Central memory CD8-positive, alpha-beta T cell (primary cell): ENCODE measurements at places on chromosomes 7 and 10.

DNA sequence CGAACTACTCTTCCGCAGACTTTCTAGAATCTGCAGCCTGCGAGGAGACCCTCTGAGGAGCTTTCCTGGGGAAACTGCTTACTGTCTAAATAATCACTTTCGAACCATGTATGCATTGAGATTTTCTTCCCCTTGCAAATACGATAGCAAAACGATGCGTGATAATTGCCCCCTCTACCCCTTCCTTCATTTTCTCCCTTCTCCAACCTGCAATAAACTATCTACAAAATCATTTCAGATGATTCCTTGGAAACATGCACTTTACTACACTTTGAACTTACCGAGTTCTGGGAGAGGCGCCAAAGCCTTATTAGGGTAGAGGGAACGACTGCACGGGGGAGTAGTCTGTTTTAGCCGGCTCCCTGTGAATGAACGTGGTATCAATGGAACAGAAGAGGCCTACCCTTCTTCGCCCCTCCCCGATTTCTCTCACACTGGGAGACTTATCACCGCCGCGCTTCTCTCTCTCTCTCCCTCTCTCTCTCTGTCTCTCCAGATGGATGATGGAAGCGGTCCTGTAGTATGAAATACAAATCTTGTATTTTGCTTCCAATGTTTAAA, at the start of gene FGFBP3:
FGFBP3 (minus strand) TSS at position 370 of the 561 bp plus-strand sequence. CDS start 517 bp downstream, outside the sequence.
- DNase-seq, result no peak

- DNase-seq, result peak; percentile 65
These were observed 7.0 kb upstream of the PDCD4 start for GRCh38 chr10:110864662-110865140.

GRCh38 chr7:85711894-85712293, 525.0 kb upstream of the SEMA3D start:
- DNase-seq, result no peak

GRCh38 chr7:83629117-83629880, 19.6 kb downstream of the SEMA3E start:
- DNase-seq, result no peak

DNA sequence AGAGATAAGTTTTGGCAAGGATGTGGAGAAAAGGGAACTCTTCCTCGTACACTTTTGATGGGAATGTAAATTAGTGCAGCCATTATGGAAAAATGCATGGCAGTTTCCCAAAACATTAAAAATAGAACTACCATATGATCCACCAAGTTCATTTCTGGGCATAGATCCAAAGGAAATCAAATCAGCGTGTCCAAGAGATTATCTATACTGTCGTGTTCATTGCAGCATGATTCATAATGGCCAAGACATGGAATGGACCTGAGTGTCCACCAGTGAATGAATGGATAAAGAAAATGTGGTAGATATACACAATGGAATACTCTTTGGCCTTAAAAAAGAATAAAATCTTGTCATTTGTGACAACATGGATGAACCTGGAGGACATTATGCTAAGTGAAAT, 70.3 kb upstream of the RSU1 start:
- no peak for DNase-seq
